ENCODE measurements at places on chromosomes 7 and 10.

- no peak for DNase-seq
These were observed 20.1 kb downstream of the ZFAND4 start for GRCh38 chr10:45652511-45652910.

GRCh38 chr7:89133819-89134218 is 338.3 kb upstream of the TEX47 start:
- DNase-seq, result no peak

DNA sequence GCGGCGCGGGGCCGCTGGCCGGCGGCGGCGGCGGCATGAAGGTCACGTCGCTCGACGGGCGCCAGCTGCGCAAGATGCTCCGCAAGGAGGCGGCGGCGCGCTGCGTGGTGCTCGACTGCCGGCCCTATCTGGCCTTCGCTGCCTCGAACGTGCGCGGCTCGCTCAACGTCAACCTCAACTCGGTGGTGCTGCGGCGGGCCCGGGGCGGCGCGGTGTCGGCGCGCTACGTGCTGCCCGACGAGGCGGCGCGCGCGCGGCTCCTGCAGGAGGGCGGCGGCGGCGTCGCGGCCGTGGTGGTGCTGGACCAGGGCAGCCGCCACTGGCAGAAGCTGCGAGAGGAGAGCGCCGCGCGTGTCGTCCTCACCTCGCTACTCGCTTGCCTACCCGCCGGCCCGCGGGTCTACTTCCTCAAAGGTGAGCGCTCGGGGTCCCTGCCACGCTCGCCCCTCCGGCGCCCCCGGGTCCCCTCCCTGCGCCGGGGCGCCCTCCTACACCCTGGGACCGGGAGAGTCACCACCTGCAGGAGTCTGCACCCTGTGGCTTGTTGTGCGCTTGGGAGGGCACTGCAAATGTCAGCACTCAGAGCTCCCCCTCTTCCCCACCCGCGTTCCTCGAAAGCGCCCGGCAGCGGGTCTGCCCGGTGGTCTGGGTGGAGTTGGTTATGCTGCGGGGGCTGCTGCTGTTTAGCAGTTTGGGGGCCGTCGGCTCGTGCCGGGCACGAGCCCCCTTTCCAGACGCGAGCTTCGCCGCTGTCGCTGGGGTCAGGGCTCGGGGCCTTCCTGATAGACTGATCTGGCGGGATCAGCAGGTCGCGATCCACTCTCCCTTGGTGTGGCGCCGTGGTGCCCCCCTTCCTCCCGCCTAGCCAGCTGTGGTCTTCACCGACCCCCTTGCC is 627 bp downstream of the DUSP5 start:
- peak; percentile 74 for DNase-seq

GRCh38 chr10:51377932-51378599 is 303.8 kb downstream of the PRKG1 start:
- DNase-seq, result no peak

- DNase-seq, result no peak
These were observed 1.9 kb upstream of the NDST2 start for GRCh38 chr10:73813333-73813732.

- DNase-seq, result no peak
These were observed 185.6 kb downstream of the PFKFB3 start for GRCh38 chr10:6388261-6388893.

DNA sequence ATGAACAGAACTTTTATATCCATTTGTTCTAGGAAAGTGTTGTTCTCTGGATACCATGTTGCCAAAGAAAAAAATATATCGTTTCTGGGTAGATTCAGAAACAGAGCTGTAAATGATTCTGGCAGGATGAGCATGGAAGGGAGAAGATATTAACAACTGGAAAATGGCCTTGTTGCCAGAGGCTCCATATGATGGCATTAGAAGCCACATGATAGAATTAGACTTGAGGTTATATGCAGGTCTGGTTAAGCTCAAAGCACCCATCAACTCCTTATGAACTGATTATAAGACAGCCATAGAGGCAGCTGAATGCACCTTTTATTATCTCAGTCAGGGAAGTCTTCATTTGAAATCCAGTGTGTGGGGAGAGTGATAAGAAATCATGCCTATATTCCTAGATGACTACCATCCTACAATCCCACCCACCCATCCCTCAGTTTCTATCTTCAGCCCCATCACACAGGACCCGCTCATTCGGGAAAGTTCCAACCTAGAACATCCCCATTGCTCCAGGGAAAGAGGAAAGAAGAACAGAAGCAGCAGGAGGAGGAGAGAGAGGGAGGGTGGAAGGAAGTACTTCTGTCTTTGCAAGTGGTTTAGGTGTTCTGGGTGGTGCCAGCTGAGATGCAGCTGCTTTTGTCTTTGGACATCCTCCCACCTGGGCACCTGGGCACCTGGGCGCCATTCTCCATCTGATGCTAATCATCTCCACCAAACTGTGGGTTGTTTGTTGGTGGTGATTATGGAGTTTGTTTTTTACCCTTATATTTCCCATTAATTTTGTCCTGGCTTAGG is 25.5 kb upstream of the TRIL start:
- DNase-seq, result no peak

DNA sequence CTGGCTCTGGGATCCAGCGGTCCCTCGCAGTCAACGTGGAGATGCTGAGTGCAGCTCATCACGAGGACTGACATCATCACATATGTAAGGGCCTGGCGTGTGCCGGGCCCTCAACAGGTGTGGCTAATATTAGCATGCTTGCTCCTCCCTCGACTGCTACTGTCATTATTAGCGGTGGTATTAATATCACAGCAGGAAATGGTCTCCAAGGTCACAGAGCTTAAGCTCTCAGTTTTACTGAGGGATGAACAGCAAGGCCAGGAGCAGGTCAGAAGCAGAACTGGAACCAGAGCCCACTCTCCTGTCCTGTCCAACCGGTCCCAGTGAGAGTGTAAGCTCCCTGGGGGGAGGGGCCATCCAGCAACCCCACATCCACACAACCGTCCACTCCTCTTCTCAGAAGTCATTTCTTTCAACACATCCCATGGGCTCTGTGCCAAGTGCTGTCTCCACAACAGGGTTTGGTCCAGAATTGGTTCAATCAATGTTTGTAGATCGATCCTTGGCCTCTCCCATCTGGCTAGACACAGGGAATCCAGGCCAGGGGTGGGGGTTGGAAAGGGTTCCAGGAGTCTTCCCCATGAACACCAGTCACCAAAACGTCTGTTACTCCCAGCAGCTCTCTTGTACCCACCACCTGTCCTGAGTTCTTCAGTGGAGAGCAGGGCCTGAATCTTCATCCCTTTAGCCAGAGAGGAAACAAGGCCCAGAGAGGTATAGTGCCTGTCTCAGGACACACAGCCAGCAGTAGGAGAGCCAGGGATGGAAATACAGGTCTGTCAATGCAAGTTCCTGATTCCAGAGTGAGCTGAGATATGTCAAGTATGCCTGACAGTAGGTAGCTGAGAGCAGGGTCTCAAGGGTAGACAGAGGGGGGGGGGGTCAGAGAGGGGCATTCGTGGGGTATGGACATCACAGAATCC is 45.3 kb upstream of the ZMIZ1 start:
- no peak for DNase-seq

- no peak for DNase-seq
These were observed 128.0 kb upstream of the MBL2 start for GRCh38 chr10:52900593-52900992.

DNA sequence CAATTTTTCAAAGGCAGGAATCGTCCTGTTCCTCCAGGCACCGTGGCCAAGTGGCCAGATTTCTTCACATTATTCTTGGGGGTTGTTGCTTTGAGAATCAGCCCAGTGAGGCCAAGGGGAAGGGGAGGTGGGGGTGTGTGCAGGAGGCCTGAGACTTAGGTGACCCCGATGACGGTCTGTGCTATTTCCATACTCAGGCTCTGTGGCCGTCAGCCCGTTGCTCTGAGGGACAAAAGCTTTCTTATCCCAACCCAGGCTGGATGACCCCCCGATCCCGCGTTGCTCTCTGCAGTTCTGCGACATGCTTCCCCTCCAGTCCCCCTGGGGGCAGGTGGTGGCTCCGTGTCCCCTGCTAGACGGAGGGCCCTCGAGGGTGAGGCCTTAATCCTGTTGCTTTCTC is 14.2 kb downstream of the DOCK1 start:
- no peak for DNase-seq

DNA sequence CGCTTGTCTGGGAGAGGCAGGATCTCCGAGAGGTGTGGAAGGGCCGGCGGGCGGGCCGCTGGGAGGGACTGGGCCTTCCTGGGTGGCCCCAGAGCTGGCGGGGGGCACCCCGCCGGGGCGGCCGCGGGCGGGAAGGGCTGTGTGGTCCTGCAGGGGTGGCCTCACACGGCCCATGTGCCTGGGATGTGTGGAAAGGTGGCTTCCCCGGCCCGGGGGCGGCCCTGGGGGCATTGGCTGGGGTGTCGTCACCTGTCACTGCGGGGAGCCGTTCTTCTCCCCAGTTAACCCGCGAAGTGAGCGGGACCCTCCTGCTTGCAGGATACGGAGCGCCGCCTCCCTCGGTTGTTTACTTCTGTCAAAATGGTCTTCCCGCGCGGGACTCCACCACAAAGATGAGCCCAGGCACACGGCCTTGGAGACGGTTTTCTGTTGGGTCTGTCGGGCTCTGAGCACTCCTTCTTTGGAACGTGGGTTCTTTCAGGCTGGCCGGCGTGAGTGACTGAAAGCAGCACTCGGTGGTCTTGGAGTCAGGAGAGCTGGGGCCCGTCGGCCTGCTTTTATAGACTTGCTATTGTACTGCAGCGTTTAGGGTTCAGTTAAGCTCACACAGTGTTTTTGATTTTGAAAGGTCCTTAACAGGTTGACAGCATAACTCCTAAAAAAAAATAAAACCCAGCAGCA is 700 bp downstream of the SMC3 start:
- peak; percentile 68 for DNase-seq

- no peak for DNase-seq
These were observed 534.0 kb downstream of the DNAJB6 start for GRCh38 chr7:157870644-157871290.

GRCh38 chr7:124672011-124672410 is 93.6 kb downstream of the GPR37 start:
- DNase-seq, result no peak

DNA sequence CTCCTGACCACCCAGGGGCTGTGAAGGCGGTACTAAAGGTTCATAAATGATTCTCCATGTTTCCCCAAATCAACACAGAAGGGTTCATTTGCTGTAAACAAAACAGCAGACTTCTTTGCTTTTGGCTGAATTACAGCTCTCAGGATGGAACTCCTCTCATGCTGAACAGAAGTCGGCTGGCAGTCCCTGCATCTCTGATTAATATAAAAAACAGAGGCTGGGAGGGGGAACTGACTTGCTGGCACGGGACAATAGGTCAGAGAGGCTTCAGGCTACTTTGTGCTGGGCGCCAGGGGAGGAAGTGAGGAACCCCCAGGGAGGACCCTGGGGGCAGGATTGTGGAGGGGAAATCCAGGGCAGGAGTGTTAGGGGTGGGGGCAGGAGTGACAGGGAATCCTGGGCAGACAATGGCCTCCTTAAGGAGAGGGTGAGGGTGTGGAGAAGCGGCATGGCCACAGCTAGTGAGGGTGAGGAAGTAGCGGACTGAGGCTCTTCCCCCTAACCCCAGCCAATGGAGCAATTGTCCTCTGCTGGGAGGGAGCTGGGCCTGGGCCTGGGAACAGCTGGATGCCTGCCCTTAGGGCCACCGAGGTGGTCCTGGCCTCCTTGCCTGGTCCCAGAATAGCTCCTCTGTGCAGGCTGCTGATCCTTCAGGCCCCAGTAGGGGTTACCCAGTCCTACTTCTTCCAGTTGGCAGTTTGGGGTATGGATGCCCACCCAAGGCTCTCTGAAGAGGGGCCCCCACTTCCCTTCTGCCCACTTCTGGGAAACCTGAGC is 9.2 kb upstream of the SFRP5 start:
- no peak for DNase-seq

GRCh38 chr10:63757067-63757466 is 235.9 kb downstream of the REEP3 start:
- no peak for DNase-seq

DNA sequence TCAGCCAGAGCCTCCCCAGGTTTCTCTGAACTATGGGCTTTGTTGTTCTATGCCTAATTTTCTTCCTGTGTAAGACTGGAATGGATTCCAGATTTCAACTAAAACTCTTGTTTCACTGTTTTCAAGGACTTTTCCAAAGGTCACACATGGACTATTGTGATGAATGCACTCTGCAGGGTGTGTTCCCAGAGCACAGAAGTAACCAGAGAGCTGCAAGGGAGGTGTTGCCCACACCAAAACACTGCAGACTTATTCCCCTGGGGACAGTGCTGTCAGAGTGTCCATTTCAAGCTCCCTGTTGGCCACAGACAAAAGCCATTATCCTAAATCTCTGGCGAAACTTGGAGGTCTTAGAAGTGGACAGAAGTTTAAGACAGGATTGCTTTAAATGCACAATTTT is 231.6 kb downstream of the TRIL start:
- DNase-seq, result no peak

GRCh38 chr7:15967121-15967520 is 280.6 kb upstream of the MEOX2 start:
- no peak for DNase-seq

DNA sequence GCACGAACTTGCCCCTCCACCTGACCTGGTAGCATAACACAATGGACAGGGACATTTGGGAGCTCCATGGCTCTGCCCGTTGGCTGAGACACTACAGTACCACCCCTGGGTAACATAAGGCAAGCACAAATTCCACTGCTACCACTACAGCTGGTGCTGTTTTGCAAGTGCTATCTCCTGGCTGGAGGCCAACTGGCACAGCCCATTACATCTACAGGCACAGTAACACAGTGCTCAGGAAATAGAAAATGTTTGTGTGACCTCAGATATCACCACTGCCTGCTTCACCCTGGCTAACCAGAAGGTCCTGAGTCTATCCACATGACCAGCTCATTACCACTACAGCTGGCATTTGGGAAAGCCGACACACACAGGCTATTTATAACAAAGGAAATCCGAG is 631.1 kb upstream of the MBL2 start:
- no peak for DNase-seq

- no peak for DNase-seq
These were observed 16.4 kb downstream of the TBXAS1 start for GRCh38 chr7:139845443-139845805.

- no peak for DNase-seq
These were observed 539.7 kb upstream of the KCND2 start for GRCh38 chr7:119733127-119733879.

GRCh38 chr10:124994573-124995473 is 52.9 kb downstream of the ZRANB1 start:
- DNase-seq, result no peak

- no peak for DNase-seq
These were observed 158.3 kb upstream of the IGFBP3 start for GRCh38 chr7:46079421-46079820.

DNA sequence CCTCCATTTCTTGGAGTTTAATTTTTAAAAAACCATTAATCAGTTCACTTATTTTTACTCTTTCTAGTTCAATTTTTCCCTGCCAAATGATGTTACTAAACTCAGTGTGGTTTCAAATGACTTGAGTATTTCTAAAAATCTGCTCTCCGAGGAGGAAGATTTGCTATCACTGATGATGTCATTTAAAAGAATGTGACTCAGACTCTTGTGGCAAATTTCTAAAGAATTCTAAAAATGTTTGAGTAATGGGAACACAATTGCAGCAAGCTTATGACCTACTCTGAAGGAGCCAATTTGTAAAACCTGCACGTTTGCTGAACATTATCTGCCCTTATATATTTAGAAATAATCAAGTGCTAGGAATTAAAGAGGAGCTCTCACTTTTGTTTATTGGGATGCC is 88.6 kb downstream of the SPAG6 start:
- no peak for DNase-seq

- DNase-seq, result no peak
These were observed 49.6 kb downstream of the NEBL start for GRCh38 chr10:20847512-20847911.

All from stimulated activated naive CD8-positive, alpha-beta T cell treated with anti-CD3 and anti-CD28 coated beads, Interleukin-15, amount 100 ng/mL, for 72 hours (primary cell).